Iris pigment epithelial cell (primary cell): ENCODE measurements at places on chromosomes 16 and 17.

DNA sequence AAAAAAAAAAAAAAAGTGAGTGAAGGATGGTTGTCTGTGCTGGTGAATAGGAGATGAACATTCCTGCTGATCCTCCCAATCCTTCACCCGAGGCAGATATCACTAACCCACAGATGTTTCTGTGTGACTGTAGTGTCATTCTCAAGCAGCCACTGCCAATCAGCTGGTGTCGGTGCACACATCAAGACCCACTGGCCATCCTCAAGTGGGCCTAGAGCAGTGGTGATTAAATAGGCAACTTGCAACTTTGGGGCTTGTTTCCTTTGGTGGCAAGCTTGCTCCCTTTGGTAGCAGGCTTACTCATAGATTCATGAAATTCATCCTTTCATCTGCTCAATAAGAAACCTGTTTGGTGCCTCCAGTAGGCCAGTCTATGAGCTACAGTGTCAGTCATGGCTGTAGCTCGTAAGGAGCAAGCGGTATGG is 51.1 kb upstream of the LGALS9 start:
- no peak for DNase-seq

GRCh38 chr16:15775209-15775608 is 81.6 kb downstream of the MYH11 start:
- DNase-seq: no peak

DNA sequence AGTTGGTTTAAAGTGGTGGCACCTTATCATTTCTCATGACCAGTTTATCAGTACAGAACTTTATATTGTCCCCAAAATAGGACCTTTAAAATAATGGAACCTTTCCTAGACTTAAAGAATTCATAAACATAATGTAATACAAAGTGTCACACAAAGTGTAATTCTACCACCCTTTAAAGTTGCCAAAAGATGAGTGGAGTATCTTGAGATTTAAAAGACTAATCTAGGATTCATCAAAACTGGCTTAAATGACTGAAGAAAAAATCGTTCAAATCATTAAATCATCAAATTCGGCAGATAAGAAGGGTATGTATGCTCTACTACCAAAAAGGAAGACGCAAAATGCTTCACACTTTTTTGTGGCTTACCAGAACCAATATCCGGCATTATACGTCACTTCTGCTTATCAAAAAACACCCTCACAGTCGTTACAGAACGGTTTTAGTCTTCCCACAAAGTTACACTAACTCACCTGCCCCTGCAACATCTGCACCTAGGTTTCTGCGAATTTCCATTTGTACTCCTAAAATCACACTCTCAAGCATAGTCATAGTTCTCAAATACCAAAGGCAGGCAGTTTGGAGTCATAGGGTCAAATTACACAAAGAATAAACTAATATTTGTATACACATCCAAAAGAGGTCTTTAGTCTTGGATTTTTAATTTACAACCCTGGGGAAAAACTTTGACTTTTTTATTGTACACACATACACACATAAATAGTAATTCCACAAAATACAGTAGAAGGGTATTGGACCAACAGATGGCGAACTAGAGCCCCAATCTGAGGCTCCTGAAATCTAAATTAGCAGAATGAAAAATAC is 1.4 kb upstream of the KANSL1 start:
- DNase-seq: peak; percentile 54

- DNase-seq: no peak
Measured at GRCh38 chr17:30780343-30780742, 44.1 kb downstream of the CRLF3 start.

- peak; percentile 86 for DNase-seq
Measured at GRCh38 chr17:8158267-8159031, 4.3 kb downstream of the VAMP2 start.

DNA sequence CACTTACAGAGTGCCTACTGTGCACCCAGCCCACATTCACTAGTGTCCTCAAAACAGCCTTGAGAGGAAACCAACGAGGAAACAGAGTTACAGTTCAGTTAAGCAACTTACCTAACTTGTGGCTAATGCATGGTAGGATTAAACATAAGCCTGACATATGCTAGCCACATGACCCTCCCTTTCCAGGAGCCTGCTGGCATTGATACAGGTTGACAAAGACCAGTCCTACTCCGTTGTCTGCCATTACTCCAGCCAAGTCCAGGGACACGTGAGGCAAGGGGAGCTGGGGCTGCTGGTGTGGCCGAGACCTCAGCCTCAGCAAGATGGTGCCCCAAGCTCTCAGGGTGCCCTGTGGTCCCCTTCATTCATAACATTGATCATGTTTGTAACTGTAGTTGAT is 37.9 kb downstream of the SNX20 start:
- DNase-seq: no peak

- peak; percentile 12 for DNase-seq
Measured at GRCh38 chr16:72635104-72635503, 412.8 kb downstream of the ZFHX3 start.

GRCh38 chr16:85083051-85083639 is 29.1 kb downstream of the CIBAR2 start:
- DNase-seq: no peak

GRCh38 chr16:53968896-53969295 is 264.9 kb downstream of the FTO start:
- peak; percentile 40 for DNase-seq

DNA sequence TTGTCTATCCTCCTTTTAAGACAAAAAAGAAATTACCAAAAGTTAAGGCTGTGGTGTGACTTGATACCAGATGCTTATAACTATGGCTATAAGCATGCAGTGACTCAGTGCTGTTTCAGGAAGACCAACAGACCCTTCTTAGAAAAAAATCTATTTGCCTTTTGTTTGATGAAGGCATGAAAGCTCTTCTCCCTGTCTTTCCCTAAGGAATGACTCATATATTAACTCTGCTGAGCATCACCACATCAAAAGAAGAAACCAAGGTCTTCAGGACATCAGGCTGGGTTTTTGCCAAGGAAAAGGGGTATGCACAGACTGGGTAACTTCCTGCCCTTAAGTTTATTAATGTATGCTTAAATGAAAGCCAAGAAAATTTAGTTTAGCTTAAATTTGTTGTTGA is 47.1 kb downstream of the VMP1 start:
- DNase-seq: peak; percentile 97

DNA sequence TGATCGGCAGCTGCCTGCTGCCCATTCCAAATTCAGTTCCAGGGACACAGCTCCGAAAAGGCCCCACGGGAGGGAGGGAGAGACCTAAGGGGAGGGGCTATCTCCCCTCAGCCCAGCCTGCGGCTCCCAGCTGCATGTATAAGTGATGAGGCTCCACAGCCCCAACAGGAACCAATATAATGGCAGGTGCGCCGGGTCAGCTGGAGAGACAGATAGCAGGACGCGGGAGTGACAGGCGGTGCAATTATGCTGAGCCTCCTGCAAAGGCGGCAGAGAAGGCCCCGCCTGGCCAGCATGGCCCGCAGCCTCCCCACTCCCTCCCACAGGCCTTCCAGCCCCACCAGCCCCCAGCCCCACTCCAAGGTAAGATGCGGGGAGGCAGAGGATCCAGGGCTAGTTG is 8.1 kb upstream of the C1QL1 start:
- no peak for DNase-seq

DNA sequence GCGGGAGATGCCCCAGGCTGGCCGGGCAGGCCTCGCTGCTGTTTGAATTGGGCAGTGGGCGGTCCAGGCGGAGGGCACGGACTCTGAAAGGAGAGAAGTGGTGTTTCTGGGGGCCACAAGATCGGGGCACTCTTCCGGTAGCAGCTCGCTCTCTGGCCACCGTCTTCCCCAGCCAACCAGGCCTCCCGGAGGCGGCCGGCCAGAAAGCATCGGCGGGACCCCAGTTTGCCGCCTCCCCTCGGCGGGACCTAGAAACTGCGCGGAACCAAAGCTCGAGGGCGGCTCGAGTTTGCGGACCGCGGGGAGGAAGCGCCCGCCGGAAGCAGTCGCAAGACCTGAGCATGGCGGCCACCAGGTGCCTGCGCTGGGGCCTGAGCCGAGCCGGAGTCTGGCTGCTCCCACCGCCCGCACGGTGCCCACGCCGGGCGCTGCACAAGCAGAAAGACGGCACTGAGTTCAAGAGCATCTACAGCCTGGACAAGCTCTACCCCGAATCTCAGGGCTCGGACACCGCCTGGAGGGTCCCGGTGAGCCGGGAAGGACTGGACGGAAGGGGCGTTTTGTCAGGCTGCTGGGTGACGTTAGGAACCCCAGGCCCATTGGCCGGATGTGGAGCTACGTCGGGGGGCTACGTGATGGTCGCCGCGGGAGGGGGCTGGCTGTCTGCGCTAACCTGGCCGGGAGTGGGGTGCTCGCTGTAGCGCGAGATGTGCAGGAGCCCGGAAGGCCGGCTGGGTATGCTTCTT is at the start of gene MRPL58:
Gene MRPL58, plus strand, starts transcription at position 325 of the 746 bp plus-strand sequence. Its CDS starts 17 bp downstream, at position 342.
- DNase-seq: peak; percentile 90

DNA sequence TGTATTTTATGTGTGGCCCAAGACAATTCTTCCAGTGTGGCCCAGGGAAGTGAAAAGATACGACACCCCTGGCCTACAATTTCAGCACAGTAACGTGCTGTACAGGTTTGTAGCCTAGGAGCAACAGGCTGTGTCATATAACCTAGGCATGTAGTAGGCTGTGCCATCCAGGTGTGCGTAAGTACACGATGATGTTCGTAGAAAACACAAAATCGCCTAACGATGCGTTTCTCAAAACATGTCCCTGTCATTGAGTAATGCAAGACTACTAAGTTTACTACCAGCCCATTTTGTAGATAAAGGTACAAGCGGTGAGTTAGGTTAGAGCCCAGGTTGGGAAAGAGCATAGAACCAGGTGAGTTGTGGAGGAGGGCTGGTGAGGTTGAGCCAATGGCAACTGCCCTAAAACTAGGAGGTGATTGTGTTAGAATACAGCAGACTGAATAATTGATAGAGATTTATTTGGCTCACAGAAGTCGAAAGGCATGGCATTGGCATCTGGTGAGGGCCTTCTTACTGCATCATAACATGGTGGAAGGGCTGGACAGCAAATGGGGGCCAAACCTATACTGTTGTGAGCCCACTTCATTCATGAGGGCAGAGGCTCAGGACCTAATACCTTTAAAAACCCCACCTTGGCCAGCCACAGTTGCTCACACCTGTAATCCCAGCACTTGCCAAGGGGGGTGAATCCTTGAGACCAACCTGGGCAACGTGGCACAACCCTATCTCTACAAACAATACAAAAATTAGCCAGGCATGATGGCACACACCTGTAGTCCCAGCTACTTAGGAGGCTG is 4.2 kb downstream of the EIF1 start:
- DNase-seq: no peak

GRCh38 chr17:46167826-46168569 is 25.2 kb downstream of the KANSL1 start:
- peak; percentile 89 for DNase-seq

DNA sequence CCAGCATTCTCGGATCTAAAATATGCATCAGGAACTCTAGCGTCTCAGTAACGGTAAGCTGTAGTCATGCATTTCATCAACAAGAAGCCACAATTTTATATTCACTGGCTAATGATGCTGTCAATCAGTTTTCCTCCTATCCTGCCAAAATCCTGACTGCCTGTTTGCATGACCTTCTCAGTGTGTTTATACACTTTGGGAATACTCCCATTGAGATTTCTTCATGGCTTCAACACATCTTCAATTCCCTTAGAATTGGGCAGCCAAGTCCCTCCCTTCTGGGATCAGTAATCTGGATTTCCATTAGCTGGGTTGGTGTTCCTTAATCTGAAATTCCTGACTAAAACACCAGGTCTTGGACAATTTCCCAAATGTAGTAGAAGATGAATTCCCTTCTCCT is 348.9 kb upstream of the DYNLRB2 start:
- DNase-seq: no peak

GRCh38 chr16:81651758-81652718 is 127.1 kb upstream of the PLCG2 start:
- no peak for DNase-seq

DNA sequence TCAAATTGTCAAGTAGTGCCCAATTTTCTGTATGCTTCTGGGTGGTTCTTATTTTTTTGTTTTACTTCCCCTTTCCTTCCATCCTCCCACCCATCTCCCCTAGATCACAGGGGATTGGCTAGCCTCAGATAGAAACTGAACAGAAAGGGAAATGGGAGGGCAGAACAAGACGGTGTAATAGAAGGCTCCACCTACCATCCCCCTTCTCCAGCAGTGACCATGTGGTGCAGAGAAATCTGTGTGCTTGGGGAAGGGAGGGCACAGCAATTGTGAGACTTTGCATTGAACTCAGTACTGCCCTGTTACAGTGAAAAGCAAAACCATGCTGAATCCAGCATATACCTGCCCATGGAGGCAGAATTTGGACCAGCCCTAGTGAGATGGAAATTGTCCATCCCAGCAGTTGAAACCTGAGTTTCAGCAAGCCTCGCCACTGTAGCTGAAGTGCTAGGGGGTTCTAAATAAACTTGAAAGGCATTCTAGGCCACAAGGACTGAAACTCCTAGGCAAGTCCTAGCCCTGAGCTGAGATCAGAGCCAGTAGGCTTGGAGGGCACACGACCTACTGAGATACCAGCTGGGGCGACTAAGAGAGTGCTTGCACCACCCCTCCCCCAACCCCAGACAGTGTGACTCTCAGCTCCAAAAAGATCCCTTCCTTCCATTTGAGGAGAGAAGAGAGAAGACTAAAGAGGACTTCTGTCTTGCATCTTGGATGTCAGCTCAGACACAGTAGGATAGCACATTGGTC is 5.2 kb downstream of the SLFN11 start:
- no peak for DNase-seq

- no peak for DNase-seq
Measured at GRCh38 chr17:7393613-7394451, 493 bp downstream of the PLSCR3 start.

DNA sequence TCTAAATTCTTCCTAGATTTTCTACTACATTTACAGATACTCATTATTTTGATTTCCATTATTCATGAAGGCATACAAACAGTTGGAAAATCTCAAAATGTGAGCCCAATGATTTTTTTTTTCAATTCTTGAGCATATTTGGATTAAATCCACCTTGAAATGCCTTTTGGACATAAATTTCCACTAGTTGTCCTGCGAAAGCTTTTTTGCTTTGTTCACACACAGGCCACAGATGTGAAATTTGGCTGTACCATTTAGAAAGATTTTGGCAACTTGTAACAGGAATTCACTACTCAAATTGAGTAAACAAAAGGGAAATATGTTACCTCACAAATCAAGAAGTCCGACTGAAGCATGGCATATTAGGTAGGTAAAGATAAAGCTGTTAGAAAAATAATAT is 1631.0 kb downstream of the CDH8 start:
- DNase-seq: no peak

GRCh38 chr17:64304551-64304950 is 41.5 kb upstream of the TEX2 start:
- DNase-seq: no peak

DNA sequence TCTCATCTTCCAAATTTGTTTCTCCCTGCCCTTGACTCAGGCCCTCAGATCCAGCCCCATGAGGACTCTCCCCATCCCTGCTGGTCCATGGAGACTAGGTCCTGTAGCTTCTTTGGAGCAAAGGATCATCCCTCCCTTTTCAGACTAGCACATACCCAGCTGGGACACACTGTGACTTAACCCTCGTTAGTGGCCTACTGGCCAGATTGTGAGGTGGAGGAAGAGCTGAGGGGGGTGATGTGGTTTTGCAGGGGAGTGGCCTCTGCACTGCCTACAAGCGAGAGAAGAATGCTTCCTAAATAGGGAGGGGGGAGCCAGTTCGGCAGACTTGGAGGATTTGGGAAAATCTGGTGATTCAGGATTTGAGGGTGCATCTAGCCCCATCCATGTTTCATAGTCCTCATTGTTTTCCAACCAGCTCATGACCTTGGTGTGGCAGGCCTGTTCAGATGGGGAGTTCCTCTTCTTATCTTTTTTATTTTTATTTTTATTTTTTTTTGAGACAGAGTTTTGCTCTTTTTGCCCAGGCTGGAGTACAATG is 47.8 kb upstream of the SLC47A1 start:
- DNase-seq: no peak
